ENCODE measurements at places on chromosomes 2 and 18.

- H3K4me3 ChIP-seq, result no peak overlapping the region
- H3K27me3 ChIP-seq, result no peaks in the 10 kb centered on the region
- H3K4me1 ChIP-seq, result no peaks in the 10 kb centered on the region
- DNase-seq, result no peak
- H3K27ac ChIP-seq, result no peak overlapping the region
These were observed 400.5 kb downstream of the TMX3 start for GRCh38 chr18:68314403-68314802.

DNA sequence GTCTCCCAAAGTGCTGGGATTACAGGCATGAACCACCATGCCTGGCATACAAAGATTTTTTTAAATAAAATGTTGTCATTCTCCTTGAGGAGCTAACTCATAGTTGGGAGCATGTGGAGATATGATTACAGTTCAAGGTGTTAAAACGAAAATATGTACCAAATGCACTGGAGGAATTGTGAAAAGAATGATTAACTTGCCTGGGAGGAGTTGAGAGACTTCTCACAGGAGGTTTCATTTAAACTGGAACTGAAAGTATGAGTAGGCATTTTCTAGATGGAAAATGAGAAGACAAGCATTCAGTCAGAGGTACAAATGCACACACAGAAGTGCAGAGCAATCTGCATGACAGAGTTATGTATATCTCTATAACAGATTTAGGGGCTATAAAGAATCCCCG is 126.6 kb upstream of the PDE1A start:
- H3K36me3 ChIP-seq, result no peaks in the 10 kb centered on the region
- no peak for DNase-seq
- no peaks in the 10 kb centered on the region for H3K27me3 ChIP-seq

DNA sequence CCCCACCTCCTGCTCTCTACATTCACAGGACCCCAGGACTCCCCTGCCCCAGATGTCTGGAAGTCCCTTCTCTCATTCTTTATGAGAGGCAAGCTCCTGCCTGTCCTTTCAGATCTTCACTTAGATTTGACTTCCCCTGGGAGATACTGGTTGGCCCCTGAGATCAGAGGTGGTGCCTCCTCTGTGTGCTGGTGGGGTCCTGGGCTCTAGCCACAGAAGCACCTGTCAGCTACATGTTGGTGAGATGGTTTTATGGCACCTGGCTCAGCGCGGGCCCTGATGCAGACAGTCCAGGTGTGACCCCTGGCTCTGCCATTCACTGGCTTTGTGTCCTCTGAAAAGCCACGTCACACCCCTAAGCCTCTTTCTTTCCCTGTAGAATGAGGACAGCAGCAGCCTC is 369.6 kb upstream of the ID2 start:
- no peak overlapping the region for H3K27ac ChIP-seq
- no peaks in the 10 kb centered on the region for H3K4me1 ChIP-seq
- H3K4me3 ChIP-seq, result no peak overlapping the region
- H3K27me3 ChIP-seq, result no peaks in the 10 kb centered on the region
- no peak for DNase-seq

- H3K36me3 ChIP-seq, result no peaks in the 10 kb centered on the region
- H3K4me3 ChIP-seq, result no peak overlapping the region
- H3K27ac ChIP-seq, result no peak overlapping the region
- peaks cover 45% of the 10 kb centered on the region for H3K4me1 ChIP-seq
These were observed 155.5 kb downstream of the TCF4 start for GRCh38 chr18:55432307-55433040.

GRCh38 chr2:172293952-172294351 is 133.4 kb upstream of the ITGA6 start:
- H3K4me1 ChIP-seq, result peaks cover 21% of the 10 kb centered on the region
- no peaks in the 10 kb centered on the region for H3K27me3 ChIP-seq
- no peaks in the 10 kb centered on the region for H3K36me3 ChIP-seq
- H3K27ac ChIP-seq, result no peak overlapping the region
- H3K4me3 ChIP-seq, result no peak overlapping the region
